Dermis lymphatic vessel endothelial cell (primary cell): ENCODE measurements at places on chromosomes 6 and 20. TPM values are rescaled to one million over a fixed set of nuclear protein-coding genes. Genes with fewer than 3 reads are reported as not detected.

STMND1 gene
- total RNA-seq: not detected in 2 replicates

ZBTB46 gene
- 78.5 and 87.3 TPM in 2 replicates for total RNA-seq

OPRL1 gene
- 1.6 and 2.2 TPM in 2 replicates for total RNA-seq

PM20D2 gene
- total RNA-seq: 2.4 and 3.5 TPM in 2 replicates

KHDRBS2 gene
- not detected in 2 replicates for total RNA-seq

HLA-DRB1 gene
- total RNA-seq: not detected in 2 replicates

RAET1G gene
- total RNA-seq: 0.11 TPM in 1 of 2 replicates, not detected in the other

TAB2 gene
- 13.9 and 16.5 TPM in 2 replicates for total RNA-seq

RPS21 gene
- total RNA-seq: 889 and 1,590 TPM in 2 replicates

PRSS16 gene
- 0.09 TPM in 1 of 2 replicates, not detected in the other for total RNA-seq

C20orf204 gene
- 3.3 and 5.8 TPM in 2 replicates for total RNA-seq

KCNK15 gene
- under 0.01 TPM in 1 of 2 replicates, not detected in the other for total RNA-seq

TRIM15 gene
- total RNA-seq: not detected in 2 replicates

OSER1 gene
- 39.3 and 40.7 TPM in 2 replicates for total RNA-seq

GJA10 gene
- total RNA-seq: not detected in 2 replicates

FOXF2 gene
- under 0.01 TPM in 1 of 2 replicates, not detected in the other for total RNA-seq

BMP5 gene
- not detected in 2 replicates for total RNA-seq

ANKRD6 gene
- 11.9 and 13.2 TPM in 2 replicates for total RNA-seq

C6orf163 gene
- total RNA-seq: 0.43 and 0.95 TPM in 2 replicates
